ENCODE measurements at places on chromosomes 1 and 21. TPM values are rescaled to one million over a fixed set of nuclear protein-coding genes. Genes with fewer than 3 reads are reported as not detected.

Gene RGS13
- total RNA-seq, result not detected

DNA sequence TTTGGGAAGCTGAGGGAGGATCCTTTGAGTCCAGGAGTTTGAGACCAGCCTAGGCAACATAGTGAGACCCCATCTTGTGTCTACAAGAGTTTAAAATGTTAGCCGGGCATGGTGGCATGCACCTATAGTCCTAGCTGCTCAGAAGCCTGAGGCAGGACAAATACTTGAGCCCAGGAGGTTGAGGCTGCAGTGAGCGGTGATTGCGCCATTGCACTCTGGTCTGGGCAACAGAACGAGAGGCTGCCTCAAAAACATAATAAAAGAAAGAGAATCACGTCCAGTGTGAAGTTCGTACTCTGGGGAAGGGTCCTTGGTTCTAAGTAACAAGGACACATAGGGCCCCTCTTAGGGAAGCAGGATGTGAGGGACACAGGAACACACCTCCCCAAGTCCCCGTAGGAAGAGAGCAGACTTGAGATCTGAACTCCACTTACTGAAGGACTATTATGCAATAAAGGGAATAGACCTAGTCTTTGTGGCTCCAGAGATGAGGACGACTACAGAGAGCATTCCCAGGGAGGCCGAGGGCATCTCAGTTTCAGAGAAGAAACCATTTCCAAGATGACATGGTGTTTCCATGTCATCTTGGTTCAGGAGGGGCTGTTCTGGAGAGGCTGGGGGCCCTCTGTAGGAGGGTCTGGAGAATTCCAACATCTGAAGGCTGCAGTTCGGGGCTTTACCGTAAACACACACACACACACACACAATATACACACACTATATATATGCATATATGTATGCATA lies 10.8 kb upstream of the ENO1 start:
- DNase-seq, result no peak

Gene RPTN
- total RNA-seq, result 0.07 TPM

Gene NIBAN1
- 28.2 TPM for total RNA-seq

DNA sequence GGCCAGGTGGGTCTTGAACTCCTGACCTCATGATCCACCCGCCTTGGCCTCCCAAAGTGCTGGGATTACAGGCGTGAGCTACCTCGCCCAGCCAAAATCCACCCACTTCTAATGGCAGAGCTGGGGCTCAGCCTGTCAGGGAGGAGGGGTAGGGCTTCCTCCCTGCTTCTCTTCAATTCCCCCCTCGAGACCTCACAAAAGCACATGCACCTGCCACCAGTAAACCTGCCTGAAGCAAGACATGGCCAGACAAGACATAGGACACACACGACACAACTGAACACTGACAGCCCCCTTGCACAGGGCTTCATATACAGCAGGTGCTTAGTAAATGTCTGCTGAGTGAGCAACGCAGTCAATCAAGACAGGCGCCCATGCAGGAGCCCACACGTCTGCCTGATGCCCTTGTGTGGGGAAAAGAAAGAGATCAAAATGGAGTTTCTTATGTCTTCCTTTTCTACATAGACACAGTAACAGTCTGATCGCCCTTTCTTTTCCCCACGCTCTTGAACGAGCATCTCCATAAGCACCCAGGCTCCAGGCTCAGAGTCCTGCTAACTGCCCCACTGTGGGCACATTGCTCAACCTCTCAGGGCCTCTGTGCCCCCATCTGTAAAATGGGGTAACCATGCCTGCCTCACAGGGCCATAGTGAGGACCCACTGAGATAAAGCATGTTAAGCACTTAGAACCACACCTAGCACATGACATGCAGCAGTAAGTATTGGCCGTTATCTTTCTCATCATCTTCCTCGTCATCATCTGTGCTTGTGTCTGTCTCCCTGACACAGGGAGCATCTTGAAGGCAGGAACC lies 8.8 kb downstream of the SDC3 start:
- DNase-seq, result no peak

Gene UTS2
- not detected for total RNA-seq

Gene CYP4Z1
- total RNA-seq, result not detected

Measured in foreskin keratinocyte (primary cell).